ENCODE measurements at places on chromosomes 16 and 17.

DNA sequence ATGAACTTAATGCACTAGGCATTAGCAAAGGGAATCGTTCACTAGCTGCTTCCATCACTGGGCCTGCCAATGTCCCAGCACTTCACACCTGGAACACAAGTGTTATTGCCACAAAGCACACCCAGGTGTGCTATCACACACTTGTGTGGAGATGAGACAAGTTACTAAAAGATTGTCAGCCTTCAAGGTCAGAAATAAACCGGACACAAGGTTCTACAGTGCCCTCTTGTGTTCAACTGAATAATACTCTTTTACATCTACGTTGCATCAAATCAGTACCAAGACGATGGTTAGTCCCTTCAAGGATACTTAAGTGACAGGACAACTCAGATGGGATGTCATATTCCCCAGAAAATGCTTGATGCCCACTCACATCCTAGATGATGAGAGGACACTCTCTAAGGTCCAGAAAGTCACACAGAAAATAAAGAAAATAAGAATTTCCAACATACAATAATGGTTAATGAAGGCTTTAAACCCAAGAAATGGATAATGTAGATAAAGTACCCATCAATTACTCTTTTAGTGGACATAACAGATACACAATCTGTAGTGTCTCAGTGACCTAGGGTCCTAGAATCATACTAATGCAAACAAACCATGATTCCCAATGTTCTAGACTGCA lies 16.4 kb upstream of the GLG1 start:
- peak; percentile 37 for DNase-seq

- DNase-seq = no peak
Observed at GRCh38 chr17:41278176-41278955, 2.9 kb downstream of the KRTAP9-7 start.

DNA sequence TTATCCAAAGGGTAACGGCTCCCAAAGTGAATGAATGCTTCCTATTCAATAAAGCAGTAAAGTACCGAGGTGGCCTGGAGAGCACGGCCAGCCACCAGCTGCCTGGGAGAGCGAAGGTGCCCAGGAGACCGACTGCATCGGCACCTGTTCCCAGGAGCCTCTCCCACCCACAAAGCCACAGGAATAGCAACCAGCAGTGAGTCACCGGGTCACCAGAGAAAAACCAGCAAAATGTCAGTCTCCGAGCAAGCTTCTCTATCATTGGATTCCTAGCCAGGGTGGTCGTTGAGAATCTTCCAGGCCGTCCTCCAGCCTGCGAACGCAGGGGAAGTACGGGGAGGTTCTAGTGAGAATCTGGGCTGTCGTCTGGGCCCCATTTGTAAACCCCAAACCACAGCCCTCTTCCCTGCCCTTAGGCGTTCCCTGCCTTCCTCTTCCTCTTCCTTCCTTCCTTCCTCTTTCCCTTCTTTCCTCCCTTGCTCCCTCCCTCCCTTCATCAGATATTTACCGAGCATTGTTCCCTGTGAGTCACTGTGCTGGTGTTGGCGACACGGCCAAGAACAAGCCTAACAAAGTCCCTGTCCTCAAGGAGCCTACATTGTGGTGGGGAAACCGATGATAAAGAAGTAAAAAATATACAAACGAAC lies 114.6 kb downstream of the SLC39A11 start:
- no peak for DNase-seq

DNA sequence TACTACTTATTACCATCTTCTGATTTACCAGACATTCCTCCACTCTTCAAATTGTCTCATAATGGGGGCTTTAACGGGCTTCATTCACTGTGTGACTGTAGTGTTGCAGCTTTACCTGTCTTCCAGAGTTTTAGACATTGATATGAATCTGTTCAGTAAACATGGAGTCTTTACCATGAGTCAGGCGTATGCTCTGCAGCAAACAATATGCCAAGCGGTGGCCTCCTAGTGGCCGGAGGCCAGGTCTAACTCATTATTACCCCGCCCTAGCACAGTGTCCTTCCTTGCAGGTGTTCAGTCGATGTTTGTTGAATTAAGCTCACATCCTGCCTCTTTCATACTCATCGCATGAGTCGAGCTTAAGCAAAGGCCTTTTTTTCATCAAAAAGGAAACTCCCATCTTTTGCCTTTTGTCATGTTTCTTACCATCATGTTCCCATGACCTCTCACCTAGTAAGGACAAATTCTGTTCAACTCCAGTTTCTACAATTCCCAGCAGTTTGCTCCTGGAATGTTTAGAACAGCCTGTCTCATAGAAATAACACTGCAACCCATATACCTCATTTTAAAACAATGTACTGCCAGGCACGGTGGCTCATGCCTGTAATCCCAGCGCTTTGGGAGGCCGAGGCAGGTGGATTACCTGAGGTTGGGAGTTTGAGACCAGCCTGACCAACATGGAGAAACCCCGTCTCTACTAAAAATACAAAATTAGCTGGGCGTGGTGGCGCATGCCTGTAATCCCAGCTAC lies 39.4 kb downstream of the TUBD1 start:
- no peak for DNase-seq

- no peak for DNase-seq
Observed at GRCh38 chr17:81020767-81021497, 14.0 kb upstream of the BAIAP2 start.

DNA sequence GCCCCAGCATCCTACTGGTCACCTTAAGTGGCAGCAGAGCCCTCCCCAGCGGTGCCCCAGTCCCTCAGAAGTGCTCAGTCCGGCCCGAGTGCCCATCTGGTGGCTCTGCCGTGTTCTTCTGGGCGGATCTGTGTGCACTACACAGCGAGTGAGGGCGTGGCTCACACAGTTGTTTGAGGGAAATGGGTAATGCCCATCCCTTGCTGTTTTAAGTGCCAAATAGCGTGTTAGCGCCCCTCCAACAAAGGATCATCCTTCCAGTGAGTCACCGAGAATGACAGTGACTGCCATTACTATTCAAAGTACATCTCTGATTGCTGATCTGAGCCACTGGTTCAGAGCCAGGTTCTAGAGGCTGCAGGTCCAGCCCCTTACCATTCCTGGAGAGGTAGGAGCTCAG lies 152.0 kb downstream of the LGALS9B start:
- no peak for DNase-seq

DNA sequence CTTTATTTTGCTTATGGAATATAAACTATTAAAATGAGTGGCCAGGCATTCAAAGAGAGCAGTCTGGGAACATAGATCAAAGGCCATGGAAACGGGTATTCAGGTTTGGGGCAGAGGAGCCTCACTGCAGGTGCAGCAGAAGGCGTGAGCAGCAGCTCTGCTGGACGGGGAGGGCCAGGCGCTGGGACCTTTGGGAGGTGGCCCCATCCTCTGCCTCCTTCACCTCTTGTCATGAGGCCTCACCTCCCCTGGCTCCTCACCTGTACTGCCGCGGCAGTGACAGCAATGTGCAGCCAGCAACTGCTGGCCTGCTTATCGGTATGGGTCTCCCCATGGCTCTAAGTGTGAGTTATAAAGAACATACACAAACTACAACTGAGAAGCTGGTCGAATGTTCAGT lies 109.4 kb downstream of the CDK5R1 start:
- DNase-seq = no peak

- no peak for DNase-seq
Observed at GRCh38 chr16:86337138-86337537, 173.2 kb upstream of the FOXF1 start.

Data from amniotic stem cell (primary cell).